ENCODE measurements at places on chromosomes 2 and 18.
A peak's percentile ranks its signal among the peaks of the same experiment; 100 is the strongest.

DNA sequence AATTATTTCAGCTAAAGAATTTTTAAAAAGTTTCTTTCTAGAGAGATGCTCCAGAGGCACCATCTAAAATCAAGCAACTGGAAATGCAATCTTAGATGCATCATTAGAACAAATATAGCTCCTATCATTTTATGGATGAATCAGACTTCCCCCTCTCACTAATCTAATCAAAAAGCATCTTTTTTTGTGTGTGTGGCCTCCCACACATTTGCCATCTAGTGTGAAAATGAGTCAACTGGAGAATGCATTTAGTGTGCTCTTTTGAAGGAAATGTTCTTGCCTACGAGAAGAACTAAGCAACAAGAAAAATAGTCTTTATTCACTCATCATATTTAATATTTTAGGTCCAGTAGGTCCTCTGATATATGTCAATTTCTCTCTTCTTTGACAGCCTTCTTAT is 39.5 kb upstream of the FIGN start:
- no peak for DNase-seq

GRCh38 chr2:197383825-197384224 is 51.0 kb downstream of the SF3B1 start:
- DNase-seq, result no peak

DNA sequence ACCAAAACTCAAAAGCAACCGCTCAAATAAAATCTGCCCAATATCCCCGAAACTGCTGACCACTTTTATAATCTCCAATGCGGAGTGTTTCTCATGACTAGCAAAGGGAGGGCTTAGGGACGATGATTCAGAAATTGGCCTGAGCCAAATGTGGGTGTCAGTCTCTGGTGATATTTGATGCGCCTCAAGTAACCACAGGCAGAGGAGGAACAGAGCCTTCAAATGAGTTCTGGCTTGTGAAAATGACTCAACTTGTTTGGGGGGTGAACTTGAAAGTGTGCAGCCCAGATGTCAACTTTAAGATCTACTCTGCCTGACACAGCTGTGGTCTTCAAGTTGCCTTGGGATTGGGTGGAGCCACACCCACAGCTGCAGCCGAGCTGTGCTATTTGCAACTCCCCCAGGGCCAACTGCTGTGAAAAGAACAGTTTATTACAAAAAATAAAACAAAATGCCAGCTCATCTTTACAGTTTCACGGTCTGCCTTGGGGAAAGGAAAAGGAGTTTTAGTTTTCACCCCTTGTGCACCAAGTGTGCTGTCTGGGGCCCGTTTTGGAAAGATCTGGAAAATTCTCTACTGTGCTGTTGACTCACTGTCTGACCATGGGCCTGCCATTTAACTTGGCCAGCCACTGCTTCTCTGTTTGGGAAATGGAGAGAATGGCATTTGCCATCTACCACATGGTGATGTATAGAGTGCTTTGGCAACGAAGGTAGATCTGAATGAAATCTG is 222.1 kb downstream of the MTX2 start:
- DNase-seq, result peak; percentile 97

DNA sequence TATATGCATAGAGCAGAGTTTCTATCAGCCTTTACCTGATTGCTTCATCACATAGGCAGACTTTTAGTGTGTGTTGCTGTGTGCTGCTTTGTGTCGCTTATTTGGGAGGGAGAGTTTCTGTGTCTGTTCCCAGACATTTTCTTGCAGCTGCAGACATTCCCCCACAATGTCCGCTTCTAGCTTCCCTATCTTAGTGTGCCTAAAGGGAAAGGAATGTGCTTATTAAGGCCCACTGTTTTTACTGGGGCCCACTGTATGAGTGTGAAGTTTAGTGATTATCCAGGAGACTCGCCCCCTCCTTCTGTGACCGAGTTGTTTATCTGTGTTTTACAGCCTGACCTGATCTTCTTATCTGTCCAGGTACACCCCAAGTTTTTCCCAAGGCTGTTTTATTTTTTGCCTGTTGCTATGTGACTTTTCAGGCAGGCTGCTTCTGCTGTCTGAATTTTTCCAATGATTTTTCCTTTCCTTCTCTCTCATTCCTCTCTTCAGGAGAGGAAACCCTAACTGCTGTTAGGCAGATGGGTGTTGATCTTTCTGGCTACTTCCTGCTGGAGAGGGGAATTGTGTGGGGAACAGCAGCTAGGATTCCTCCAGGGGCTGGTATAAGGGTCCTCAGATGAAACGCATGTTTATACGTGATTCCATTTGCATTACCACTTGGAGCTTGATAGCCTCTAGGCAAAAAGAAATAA is 47.6 kb downstream of the STK17B start:
- no peak for DNase-seq

GRCh38 chr2:219278655-219279150 is 463 bp upstream of the DNAJB2 start:
- no peak for DNase-seq

DNA sequence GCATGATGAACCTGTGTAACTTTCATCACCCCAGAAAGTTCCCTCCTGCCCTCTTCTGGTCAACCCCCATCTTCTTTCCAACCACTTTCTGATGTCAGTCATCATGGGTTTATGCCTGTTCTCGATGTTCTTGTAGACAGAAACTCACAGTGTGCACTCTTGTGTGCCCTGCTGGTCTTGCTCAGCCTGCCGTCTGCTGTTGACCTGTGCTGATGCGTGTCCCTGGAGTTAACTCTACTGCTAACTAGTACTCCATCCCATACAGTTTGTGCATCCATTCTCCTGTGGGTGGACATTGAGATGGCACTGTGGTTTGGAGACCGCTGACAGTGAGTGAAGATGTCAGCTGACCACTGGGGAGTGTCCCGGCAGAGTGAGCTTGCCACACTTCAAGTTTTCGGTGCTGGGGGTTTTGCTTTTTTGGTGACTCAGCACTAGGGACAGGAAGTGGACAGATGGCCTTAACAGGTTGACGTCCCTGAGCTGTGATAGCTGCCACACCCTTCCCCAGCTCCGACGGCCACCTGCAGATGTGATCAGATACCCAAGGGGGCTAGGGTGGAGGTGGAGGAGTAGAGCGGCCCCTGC is 14.8 kb downstream of the KLHL29 start:
- DNase-seq, result no peak

- DNase-seq, result no peak
Observed at GRCh38 chr2:24190503-24190902, 15.7 kb downstream of the FAM228A start.

GRCh38 chr2:152490686-152491455 is 155.9 kb downstream of the FMNL2 start:
- no peak for DNase-seq

GRCh38 chr18:51196118-51196810 is 1.2 kb downstream of the MEX3C start:
- DNase-seq, result peak; percentile 9

DNA sequence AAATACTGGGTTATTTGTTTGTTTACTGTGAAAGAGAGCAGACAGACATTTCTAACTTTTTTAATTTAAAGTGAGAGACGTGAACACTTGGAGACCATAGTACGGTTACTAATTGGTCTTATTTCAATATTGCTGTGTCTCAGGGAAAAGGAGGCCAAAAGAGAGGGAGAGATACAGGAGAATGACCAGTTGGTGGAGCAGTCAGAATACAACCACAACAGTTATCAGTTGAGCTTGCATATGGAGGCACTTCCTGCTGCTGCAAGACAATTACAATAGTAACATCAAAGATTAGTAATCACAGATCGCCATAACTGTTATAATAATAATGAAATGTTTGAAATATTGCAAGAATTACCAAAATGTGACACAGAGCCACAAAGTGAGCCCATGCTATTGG is 58.2 kb downstream of the TWSG1 start:
- DNase-seq, result no peak

DNA sequence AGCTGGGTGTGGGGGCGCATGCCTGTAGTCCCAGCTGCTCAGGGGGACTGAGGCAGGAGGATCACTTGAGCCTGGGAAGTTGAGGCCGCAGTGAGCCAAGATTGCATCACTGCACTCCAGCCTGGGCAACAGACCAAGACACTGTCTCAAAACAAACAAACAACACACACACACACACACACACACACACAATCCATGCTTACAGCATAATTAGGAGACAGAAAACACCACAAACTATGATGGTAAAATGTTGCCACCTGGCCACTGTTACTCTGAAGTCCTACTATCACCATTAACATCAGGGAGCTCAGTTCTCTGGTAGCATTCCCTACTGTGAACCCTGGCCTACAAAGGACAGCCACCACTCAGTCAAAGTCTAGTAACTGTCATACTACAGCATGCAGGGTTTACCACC is 18.3 kb downstream of the DNPEP start:
- peak; percentile 89 for DNase-seq

- DNase-seq, result no peak
Observed at GRCh38 chr2:53884883-53885282, 25.1 kb upstream of the GPR75 start.

DNA sequence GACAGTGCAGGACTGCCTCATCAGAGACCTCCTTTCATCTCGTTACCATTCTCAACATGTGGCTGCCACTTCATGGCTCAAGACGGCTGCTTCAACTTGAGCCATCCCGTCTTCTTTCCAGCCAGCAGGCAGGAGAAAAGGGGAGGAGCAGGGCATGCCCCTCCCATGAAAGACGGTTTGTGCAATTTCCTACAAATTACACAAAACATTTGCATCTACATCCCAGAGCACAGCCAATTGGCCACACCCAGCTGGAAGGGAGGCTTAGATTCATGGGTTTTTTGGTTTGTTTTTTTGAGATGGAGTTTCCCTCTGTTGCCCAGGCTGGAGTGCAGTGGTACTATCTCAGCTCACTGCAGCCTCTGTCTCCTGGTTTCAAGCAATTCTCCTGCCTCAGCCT is 11.8 kb downstream of the UCN start:
- DNase-seq, result peak; percentile 54

GRCh38 chr2:80126596-80127189 is 177.9 kb downstream of the LRRTM1 start:
- no peak for DNase-seq

DNA sequence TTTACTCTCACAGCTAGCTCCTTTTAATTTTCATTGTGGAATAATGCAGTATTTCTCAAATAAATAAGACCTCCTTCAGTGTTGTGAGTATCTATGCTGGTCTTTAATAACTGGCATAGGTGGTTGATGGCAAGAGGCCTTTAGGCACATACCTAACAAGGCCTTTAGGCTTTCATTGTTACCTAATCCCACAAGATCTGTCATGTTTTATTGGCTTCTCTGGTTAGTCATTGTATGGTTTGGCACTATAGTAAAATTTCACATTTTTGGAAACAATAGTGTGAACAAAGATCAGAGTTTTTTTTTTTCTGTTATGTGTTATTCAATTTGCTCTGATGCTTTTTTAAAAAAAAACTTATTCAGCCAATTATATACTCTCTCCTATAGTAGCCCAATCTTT is 89.8 kb upstream of the NEUROD1 start:
- DNase-seq, result no peak

GRCh38 chr2:218218268-218219185 is 1.5 kb downstream of the ARPC2 start:
- no peak for DNase-seq

DNA sequence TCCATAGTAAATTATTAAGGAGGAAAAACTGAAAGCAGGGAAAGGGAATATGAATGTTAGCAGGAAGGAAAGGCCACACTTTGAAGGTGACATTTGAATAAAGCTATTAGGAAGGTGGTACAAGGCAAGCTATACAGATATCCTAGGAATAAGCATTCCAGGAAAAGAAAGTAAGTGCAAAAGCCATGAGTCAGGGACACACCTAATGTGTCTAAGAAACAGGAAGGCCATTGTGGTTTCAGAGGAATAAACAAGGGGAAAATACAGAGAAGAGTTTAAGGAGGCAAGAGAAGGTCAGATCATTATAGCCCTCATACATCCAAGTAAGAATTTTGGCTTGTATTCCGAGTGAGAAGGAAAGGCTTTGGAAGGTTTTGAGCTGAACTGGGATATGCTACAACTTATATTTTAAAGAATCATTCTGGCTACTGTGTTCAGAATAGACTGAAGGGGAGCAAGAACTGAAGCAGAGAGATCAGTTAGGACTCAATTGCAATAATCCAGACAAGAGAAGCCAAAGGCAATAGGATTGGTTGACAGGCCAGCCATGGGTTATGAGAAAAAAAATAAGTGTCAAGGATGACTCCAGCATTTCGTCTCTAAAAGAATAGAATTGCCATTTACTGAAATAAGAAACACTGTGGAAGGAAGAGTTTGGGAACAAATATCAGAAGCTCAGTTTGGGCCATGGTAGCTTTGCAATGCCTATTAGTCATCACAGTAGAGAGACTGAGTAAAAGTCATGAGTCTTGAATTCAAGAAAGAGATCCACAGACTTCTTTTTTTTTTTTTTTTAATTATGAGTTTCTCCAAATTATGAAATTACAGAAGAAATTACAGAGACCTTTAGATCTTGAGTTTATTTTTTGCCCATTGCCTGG is 11.3 kb downstream of the RAD51AP2 start:
- no peak for DNase-seq

- peak; percentile 22 for DNase-seq
Observed at GRCh38 chr18:79950515-79951341, 725 bp downstream of the SLC66A2 start.

DNA sequence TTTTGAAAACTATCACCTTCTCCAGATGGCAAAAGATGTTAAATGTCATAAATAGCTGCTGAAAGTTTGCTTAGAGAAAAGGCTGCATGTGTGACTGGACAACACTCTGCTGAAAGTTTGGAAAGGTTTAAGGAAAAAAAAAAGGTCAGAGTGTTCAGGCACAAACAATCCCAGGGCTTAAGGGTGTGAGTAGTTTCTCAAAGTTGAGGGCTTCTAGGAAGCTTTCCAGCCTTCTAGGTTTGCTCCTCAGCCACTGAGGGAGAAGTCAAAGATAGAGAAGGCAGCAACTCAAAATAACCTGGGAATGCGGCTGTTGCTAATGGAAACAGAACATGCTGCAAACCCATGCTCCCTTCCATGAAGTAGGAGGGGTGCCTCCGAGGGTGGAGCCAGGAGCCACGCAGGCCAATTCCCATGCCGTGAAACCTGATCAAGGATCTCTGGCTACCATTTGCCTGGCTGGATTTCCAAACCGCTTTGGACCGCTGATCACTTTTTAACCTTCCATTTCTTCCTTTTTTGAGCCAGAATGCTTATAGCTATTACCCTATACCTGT is 88.0 kb downstream of the TEX51 start:
- no peak for DNase-seq

- DNase-seq, result peak; percentile 42
Observed at GRCh38 chr2:45382744-45383143, 228.3 kb downstream of the SRBD1 start.

- no peak for DNase-seq
Observed at GRCh38 chr2:21250673-21251072, 126.9 kb downstream of the TDRD15 start.

- no peak for DNase-seq
Observed at GRCh38 chr2:179694963-179695362, 166.4 kb downstream of the ZNF385B start.

- peak; percentile 75 for DNase-seq
Observed at GRCh38 chr18:489244-490023, 11.1 kb downstream of the COLEC12 start.

DNA sequence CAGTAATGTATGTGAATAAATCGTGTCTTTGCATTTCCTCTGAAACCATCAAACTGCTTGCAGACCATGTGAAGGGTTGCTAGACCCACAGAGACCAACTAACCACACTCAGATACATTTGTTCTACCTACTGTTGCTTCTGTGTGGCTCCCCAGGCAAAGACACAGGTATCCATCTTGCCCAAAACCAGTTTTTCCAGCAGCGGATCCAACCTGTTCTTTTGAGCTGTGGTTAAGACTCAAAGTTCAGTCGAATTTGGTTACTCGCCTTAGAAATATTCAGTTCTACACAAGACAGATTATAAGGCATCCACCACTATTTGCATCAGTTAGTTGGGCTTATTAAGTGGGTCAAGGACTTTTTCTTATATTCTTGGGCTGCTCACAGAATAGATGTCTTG is 276.2 kb upstream of the EPHA4 start:
- no peak for DNase-seq

GRCh38 chr18:61554117-61554776 is 221.0 kb downstream of the CDH20 start:
- DNase-seq, result no peak
